ENCODE measurements at places on chromosomes 6 and 20.

DNA sequence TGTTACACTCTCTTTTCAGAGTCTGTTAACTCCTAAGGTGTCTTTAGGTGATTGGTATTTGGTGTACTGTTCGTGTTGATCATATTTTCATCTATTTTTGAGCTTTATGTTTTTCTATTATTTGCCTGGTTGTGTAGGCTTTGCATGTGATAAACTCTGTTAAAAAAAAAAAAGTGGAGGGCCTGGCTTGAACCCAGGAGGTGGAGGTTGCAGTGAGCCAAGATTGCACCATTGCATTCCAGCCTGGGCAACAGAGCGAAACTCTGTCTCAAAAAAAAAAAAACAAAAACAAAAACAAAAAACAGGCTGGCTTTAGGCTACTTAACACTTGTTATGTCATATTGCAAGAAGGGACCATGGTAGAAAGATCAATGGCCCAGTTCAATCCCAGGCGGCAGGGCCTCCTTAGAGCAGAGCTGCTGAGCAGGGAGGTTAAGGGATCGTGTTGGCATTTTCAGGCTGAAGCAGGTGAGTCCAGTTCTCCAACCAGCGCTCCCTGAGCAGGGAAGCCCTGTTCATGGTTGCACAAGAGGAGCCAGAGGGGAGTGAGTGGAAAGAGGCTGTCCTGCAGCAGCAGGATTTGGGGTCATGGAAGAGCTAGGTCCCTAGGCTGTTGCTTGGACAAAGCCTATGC lies 8.5 kb downstream of the PYGB start:
- DNase-seq: no peak

DNA sequence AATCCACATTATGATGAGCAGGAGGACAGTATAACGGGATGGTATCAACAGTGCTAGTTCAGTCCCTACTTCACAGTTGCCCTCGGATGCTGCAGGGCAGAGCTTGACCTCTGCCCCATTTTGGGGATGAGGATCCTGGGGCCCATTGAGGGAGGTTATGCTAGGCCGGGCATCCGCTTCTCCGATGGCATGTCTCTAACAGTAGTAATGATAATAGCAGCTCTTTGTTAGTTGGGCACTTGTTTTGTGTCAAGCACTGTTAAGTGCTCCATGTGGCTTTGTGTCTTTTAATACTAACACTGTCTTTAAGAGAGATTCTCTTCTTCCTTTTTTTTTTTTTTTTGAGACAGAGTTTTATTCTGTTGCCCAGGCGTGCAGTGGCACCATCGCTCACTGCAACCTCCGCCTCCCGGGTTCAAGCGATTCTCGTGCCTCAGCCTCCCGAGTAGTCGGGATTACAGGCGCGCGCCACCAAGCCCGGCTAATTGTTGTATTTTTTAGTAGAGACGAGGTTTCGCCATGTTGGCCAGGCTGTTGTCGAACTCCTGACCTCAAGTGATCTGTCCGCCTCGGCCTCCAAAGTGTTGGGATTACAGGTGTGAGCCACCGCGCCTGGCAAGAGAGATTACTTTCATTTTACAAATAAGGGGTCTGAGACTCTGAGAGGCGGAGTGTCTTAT lies 1.1 kb downstream of the MAPRE1 start:
- DNase-seq: no peak

DNA sequence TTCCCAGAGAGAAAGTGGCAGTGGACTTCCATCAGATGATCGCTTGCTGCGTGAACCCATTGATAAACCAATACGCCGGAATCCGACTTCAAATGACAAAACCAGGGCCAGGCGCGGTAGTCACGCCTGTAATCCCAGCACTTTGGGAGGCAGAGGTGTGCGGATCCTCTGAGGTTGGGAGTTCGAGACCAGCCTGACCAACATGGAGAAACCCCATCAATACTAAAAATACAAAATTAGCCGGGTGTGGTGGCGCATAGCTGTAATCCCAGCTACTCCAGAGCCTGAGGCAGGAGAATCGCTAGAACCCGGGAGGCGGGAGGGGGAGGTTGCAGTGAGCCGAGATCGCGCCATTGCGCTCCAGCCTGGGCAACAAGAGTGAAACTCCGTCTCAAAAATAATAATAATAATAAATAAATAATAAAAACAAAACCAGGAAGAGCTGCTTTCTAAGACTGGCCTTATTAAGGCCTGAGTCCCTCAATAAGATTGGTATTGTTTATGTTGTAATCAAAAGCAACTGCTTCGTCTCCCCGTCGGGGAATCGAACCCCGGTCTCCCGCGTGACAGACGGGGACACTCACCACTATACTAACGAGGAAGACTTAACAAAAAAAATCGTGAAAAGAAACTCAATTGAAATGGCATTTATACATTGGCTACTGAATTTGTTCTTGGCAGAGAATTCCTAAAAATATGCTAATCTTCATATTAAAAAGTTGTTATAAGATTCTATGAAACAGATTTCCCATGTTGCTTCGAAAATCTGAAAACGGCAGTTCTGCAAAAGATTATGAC lies 110.2 kb upstream of the ZNF184 start:
- no peak for DNase-seq

- DNase-seq: no peak
Observed at GRCh38 chr6:37700620-37700973, 2.9 kb upstream of the MDGA1 start.

Data from activated T-helper 1 cell treated with Interleukin-2 at 50 U/mL for 16 hours (primary cell).